ENCODE measurements at places on chromosomes 2 and 18.

DNA sequence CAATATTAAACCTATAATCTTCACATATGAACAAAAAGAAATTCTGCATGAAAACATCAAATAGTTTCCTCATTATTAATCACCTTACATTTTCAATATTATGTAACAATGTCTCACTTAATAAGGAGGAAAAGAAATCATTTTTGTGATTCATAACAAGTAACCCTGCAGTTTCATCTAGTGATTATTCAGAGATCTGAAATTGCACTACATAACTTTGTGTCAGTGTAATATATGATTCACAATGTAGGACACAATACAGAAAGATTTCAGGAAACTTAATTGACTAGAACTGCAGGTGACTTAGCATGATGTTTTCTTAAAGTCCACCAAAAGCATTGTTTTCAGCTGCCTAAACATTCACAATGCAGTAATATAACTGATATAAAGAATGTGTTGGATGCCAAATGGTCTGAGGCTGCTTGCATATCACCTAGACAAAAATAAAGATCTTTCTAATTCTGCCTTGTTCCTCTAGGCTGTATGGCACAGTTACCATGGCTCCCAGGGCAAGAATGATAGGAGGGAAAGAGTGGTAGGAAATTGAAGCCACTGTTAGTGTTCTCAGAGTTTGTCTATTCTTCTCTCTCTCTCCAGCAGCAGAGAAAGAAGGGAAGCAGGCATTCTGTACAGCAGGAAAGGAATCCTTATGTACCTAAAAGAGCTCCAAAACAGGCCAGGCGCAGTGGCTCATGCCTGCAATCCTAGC lies 366.6 kb downstream of the FSIP2 start:
- no peak for DNase-seq

DNA sequence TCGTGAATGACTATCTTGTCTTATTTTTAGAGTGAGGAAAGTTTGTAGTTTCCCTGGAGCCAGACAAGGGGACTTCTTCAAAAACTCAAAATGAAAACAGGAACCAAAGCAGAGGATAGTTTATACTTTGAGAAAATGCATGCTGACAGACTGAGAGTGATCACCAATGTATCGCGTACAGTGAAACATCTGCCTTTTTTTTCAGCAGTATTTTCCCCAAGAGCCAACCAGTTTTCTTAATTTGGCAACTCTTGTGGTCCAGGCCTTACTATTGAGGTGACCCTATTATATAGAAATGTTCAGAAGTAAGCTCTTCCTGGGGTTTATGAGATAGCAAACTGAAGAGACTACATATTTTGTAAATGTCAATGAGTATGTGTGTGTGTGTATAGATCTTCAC lies 153.7 kb upstream of the VRK2 start:
- no peak for DNase-seq

GRCh38 chr2:64985447-64985846 lies 3.8 kb upstream of the SLC1A4 start:
- no peak for DNase-seq

DNA sequence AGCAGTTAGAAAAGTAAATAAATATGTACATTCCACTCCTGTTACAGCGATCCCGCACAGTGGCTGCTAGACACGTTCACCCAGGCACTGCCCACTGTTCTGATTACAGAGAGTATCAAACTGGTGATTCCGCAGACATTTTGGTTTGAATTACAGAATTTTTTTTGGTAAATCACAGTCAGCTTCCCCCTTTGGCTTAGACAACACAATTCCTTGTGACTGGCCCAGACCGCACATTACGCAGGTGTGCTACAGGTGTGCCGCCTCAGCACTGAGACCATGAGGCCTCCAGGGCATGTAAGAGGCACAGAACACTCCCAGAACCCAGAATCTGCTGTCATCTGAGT lies 112.3 kb downstream of the PXDN start:
- DNase-seq: no peak

DNA sequence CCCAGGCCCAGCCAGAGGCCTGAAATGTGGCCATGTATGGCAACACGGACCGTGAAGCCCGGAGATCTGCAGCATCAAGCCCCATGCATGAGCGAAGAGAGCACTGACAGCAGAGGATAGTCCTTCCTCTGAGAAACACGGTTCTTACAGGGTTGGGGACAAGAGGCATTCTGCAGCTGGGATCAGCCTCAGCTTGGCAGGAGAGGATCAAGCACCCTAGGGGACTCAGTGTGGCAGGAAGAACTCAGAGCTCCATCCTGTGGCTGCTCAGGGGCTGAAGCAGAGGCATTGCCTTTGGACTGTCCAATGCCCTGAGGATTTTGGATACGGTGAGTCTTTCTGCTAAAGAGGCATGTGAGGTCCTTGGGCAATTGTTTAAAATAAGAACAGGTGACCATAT lies 368.7 kb downstream of the ZNF516 start:
- DNase-seq: no peak

DNA sequence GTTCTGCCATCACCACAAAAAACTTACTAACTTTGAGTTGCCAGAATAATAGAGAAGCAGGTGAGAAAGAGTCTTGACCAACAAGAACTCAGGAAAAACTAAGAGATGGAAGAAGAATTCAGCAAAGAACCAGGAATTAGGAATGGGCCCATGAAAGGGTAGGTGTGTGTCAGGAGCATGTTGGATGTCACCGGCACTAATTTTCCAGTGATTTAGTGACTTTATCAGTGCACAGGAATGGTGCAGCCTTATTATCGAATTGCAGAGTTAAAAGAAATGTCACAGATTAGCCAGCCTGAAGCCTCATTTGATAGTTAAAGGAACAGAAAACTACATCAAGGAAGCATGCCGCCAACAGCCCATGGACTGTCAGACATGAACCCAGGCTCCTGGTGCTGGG lies 9.0 kb upstream of the BOD1L2 start:
- no peak for DNase-seq

DNA sequence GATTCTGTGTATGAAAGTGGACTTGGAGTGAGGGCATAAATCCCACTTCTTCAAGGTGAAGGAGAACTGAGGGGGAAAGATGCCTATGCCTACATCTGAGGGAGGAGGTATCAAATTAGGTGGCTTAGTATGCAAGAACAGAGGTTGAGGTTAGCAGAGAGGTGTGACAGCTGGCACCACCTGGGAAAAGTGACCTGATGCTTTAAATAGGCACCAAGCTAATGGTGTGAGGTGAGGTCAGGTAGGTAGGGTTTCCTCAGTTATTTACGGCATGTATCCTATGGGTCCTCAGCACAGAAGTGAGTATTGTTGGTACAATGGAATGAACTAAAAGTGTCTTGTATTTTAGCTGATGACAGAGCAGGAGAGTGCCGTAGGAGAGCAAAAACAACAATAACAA lies 367.1 kb downstream of the CLIP4 start:
- no peak for DNase-seq

DNA sequence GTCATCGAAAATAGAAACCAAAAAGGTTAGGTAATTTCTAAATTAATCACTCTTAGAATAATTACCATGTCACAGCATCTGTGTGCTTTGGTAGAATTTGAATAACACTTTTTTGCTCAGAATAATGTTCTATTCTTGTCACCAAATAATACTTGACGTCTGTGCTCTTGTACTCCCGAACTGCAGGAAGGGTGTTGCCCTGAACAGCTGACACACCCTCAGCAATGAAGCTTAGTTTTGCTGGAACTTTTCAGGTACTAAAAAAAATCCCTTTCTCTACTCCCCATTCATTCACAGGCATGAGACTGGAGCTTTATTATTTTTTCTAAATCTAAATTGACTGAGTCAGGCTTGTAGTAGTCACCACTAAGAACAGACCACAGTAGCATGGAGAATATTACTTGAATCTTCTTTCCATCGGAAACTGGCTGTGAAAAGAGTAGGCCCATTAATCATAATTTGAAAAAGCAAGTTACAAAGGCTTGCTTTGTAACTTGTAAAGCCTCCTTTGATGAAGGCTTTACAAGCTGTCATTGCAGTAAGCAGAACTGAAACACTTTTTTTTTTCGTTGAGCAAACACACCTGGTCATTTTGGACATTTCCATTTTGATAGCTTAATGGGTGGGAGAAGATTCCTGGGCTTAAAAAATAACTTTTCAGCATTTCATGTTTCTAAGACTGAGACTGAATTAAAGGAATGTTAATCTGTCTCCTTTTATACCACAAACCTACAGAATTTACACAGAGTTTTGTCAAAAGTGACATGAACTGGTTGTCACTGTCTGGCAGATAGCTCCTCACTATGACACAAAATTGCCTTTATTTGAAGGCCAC lies 70.3 kb upstream of the PELI1 start:
- DNase-seq: peak; percentile 35

- DNase-seq: no peak
Observed at GRCh38 chr2:25201265-25201664, 32.9 kb upstream of the POMC start.

DNA sequence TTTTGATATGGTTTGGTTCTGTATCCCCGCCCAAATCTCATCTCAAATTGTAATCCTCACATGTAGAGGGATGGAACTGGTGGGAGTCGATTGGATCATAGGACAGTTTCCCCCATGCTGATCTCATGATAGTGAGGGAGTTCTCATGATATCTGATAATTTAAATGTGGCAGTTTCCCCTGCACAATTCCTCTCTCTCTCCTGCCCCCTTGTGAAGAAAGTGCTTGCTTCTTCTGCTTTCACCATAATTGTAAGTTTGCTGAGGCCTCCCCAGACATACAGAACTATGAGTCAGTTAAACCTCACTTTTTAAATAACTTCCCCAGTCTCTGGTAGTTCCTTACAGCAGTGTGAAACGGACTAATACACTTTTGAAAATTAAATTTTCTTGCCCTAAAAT lies 12.3 kb upstream of the KCNJ3 start:
- no peak for DNase-seq

GRCh38 chr18:27585602-27586173 lies 400.6 kb upstream of the CHST9 start:
- DNase-seq: no peak

DNA sequence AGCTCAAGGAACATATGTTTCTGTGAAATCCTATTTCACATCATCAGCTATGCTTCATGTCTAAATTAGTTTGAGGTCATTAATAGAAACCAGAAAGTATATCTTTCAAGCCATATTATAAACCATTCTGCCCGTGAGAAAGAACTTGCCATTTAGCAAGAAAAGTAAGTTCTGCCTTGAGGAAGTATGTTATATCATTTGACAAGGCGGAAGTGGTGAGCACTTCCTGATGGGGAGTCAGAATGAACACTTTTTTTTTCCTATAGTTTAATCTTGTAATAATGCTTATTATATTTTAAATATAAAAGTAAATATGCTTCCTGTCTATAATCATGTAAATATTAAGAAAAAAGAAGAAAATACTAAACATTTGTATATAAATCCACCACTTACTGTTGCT lies 39.3 kb upstream of the NRXN1 start:
- no peak for DNase-seq

DNA sequence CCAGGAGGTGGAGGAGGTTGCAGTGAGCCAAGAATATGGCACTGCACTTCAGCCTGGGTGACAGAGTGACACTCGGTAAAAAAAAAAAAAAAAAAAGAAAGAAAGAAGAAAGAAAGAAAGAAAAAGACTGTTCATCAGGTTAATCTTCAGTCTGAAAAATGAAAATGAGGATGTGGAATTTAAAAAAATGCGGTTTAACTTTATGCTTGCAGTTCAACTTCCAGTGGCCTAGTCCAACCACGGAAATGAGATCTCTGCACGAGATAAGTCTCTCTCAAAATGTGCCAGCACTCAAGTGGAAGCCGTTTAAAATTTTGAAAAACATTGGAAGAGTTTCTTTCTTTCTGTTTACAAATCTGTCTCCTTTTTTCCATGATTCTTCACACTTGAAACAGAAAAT lies 112.1 kb downstream of the DOCK10 start:
- DNase-seq: no peak

GRCh38 chr2:19835781-19836281 lies 66.0 kb downstream of the TTC32 start:
- DNase-seq: no peak

GRCh38 chr2:128012698-128013097 lies 15.2 kb downstream of the SAP130 start:
- no peak for DNase-seq

- no peak for DNase-seq
Observed at GRCh38 chr18:3234457-3234856, 13.1 kb upstream of the MYL12A start.

- DNase-seq: no peak
Observed at GRCh38 chr18:21894619-21895367, 154.2 kb downstream of the MIB1 start.

- DNase-seq: no peak
Observed at GRCh38 chr18:8602040-8602439, 7.2 kb upstream of the RAB12 start.

DNA sequence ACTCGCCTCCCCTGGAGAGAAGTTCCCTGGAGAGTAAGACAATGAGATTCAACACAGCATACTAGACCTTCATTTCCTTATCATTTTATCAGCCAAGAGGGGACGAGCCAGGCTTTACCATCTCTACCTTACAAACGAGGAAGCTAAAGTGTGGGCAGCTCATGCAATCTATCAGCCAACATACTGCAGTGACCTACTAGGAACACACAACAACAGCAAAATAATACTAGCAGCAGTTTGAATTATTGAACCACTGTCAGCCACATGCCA lies 60.0 kb upstream of the TEX51 start:
- no peak for DNase-seq

GRCh38 chr2:172753610-172754009 lies 18.0 kb downstream of the RAPGEF4 start:
- DNase-seq: no peak

GRCh38 chr2:239943991-239944631 lies 81.0 kb downstream of the NDUFA10 start:
- no peak for DNase-seq

DNA sequence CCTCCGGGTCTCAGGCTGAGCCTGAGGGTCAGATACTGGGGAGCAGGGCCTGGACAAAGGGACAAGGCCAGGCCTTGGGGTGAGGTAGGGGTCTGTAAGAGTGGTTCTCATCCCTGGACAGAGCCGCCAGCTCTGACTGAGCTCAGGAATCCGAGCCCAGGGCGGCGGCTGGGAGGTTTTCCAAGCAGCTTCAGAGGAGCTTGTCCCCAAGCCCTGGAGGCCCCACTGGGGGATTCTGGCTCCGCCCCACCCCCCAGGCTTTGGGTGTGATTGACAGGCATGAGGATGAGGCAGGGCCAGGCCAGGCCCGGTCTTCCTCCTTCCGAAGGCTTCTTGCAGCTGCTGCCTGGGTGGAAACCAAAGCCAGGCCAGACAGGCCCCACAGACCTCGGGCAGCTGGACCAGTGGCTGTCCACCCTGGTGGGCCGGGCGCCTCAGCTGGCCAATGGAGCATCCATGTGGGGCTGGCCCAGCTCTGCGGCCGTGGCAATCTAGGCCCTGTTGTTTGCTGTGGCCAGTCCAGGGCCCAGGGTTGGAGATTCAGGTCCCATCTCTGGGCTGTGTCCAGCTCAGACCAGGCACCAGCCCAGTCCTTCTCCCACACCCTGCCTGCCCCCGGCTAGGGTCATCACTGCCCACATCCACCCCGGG lies 23.1 kb upstream of the GPC1 start:
- no peak for DNase-seq

GRCh38 chr18:54767098-54767497 lies 61.2 kb upstream of the RAB27B start:
- DNase-seq: no peak
